Stimulated activated CD4-positive, alpha-beta T cell treated with anti-CD3 and anti-CD28 coated beads, Interleukin-1b, Interleukin-23, amount 100 ng/mL, for 1 hour (primary cell): ENCODE measurements at places on chromosomes 5 and 9.

DNA sequence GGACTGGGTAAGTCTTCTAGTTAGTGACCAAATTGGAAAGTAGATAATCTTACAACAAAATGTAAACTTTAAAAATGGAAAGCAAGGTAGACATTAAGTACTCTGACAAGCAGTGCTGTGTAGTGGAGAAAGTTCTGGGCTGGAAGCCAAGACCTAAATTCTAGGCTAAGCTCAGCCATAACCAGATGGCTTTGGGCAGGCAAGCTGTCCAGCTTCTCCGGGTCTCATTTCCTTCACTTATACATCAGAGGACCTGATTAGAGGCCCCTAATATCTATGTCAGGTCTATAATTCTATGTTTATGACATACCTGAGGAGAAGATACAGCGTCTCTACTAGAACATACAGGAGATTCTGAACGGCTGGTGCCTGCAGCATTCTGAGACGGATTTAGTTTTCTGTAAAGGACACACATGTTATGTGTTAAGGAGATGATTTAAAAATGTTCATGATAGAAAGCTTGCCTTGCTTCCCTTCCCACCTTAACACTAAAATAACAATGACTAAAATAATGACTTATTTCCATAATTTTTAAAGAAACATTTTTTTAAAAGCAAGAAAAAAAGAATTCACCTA lies 61.2 kb downstream of the ELL2 start:
- DNase-seq, result no peak

DNA sequence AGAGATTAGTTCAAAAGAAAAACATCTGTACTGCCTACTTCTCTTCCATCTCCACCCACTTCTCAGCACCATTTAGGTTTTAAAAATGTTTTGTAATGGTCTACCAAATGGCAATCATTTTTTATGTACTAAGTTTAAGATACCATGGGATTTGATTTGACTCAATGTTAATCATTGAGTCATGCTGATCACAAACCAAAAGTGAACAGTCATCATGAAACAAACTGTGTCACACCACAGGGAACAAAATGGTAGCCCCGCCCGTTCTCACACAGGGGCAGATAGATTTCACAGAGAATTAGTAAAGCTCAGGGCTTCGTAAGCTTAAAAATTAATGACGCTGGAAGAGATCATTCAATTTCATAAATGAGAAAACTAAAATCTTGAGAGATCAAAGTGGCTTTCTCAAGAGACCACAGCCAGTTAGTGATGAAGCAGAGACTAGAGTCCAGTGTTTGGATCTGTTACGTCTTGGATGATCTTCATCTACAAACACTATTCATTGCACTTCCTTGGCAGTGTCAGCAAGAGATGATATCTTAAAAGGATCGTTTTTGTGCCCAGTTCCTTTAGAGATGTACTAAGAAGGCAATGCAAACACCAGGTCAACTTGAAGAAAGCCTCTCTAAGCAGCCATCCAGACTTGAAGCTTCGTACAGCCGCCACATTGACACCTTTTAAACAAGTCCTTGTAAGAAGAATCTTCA lies 33.9 kb upstream of the TRIO start:
- no peak for DNase-seq

GRCh38 chr5:2841208-2841607 lies 89.7 kb upstream of the IRX2 start:
- DNase-seq, result no peak

GRCh38 chr5:14025569-14026286 lies 81.2 kb upstream of the DNAH5 start:
- DNase-seq, result no peak

GRCh38 chr5:148205044-148205806 lies 2.4 kb downstream of the SPINK6 start:
- no peak for DNase-seq

DNA sequence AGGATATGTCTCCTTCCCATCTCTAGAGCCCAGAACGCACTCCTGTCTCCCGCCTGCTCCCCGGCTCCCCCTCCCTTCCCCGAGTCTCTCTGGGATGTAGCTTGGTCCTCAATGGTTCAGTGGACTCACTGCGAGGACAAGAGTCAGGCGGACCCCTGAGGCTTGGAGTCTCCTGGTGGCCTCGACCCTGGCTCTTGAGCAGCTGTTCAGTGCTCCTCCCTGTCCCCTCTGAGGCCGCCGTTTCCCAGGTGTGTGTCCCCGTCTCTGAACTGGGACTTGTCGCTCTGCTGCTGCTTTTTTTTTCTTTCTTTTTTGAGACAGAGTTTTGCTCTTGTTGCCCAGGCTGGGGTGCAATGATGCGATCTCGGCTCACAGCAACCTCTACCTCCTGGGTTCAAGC lies 44.8 kb upstream of the IER5L start:
- no peak for DNase-seq

DNA sequence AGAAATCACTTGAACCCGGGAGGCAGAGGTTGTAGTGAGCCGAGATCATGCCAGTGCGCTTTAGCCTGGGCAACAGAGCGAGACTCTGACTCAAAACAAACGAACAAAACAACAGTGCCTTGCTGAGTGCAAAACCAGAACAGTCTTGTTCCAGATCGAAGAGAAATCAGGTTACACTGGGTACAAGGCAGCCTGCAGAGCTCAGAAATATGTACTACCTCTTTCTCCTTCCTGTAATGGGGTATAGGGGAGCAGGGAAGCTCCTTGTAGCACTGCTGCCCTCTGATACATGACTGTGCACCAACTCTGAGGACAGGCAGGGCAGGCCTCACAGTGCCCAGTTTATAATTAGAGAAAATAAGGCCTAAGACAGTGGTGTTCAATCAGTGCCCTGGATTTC lies 24.7 kb downstream of the TBC1D2 start:
- no peak for DNase-seq

GRCh38 chr9:18778846-18779245 lies 254.2 kb downstream of the SAXO1 start:
- DNase-seq, result no peak

DNA sequence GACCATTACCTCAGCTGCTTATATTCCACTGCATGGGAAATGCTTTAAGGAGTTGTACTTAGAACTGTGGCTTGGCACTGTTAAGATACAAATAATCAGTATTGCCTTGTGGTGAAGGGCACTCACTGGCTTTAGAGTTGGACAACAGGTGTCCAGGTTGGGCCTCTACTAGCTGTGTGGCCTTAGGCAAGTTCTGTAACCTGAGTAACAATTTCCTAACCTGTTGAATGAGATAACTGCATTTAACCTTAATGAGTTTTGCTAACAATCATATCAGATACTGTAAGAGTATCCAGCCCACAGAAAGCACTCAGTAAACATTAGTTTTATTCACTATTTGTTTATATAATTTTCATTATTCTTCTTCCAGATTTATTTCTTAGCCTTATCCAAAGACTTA lies 17.2 kb upstream of the HK3 start:
- no peak for DNase-seq

- DNase-seq, result no peak
These were observed 153.0 kb upstream of the TUT7 start for GRCh38 chr9:86507212-86507630.

DNA sequence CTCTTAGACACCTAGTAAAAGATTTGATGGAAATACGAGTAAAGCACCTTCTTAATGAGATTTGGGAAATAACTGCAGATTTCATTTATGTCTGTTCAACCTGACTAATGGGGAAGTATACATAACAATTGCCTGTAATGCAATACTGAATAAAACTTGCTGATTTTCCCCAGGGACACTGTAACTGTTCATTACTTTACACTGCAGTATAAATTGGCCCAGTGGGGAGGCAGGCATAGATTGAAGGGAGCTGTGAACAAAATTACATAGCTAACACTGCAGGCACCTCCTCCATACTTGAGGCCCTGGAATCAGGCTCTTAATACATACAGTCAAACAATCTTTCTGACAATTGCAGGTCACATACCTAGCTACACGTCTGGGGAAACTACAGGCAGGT lies 216.2 kb downstream of the PTPRD start:
- no peak for DNase-seq

GRCh38 chr9:87663556-87663955 lies 62.4 kb upstream of the CTSL start:
- no peak for DNase-seq

DNA sequence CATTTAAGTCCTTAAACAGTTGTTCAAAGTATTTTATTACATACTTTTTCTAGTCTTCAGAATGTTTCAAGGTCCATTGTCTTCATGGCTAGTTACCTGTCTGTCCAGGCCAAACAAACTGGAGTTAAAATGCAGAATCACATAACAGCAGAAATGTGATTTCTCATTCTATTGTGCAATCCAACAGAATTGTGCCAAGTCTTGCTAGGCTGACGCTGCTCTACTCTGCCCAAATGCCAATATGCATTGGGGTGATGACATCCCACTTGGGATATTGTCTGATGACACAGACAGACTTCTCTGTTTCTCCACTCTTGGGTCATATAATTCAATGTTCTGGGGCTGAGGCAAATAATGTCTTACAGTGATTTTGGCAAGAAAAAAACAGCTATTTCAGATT lies 5.2 kb upstream of the SLC22A5 start:
- DNase-seq, result no peak

DNA sequence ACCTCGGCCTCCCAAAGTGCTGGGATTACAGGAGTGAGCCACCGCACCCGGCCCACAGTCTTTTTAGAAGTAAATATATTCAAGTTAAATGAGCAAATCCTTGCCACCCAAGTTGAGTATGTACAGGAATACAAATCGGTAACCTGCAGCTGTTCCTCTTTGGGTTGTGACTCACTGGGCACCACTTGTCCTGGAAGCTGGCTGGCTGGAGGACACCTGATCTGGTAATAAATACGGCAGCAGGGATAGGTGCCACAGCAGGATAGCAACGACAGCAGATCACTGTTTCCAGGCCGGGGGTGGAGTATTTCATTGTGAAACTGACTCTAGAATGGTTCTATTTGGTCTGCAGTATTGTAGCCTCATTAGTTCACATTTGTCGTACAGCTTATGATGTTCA lies 35.7 kb upstream of the SLC36A2 start:
- DNase-seq, result no peak

DNA sequence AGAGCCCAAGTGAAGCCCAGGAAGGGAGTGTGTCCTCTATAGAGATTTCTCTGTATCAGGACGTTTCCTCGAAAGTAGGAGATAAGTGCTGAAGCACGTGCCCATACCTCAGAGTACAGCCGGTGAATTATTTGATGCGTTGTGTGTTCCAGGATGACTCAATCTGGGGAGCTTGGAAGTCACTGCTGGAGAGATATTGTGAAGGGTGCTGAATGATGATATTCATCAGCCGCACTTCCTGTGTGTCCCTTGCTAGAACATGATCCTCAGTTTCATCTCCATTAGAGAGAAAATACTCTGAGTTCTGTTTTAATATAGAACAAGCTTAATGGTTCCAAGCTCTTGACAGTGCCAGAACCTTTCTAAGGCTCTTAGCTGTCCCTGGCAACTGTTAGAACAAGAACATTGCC lies 402.3 kb upstream of the ADAMTSL1 start:
- no peak for DNase-seq
